ENCODE measurements at places on chromosomes 12 and 14.
A peak's percentile ranks its signal among the peaks of the same experiment; 100 is the strongest.

DNA sequence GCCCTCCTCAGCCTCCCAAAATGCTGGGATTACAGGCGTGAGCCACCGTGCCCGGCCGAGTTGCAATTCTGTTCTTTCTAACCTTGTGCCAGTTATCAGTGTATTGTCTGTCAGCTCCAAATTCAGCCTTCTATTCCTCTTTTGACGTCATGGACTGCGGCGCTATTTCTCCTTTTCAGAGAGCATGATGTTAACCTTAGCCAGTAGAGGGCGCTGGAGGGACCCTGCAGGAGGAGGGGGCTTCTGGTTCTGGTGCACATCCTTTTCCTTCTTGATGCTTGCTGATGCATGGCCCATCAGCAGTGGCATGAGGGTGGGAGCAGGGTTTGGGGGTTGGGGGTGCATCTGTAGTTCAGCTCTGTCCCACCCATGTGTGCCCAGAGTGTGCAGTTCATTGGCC is 179.3 kb upstream of the RMST start:
- no peak for DNase-seq

GRCh38 chr12:49730568-49731101 is 10.7 kb upstream of the TMBIM6 start:
- DNase-seq, result no peak

DNA sequence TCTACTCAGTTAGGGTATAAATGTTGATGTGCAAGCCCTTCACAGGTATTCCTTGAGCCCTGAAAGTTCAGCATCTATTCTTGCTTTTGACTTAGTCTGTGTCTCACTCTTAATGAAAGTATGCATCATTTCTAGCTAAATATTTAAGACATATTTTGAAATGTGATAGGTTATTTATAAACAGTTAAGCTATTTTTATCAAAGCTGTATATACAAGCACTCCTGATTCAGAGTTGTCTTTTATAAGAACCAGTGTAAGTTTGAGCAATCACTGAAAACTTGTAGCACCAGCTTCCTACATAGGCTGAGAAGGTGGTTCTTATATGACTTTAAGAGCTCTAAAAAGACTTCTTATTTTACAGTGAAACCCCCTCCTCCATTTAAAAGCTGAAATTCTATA is 98.6 kb downstream of the MYF5 start:
- no peak for DNase-seq

DNA sequence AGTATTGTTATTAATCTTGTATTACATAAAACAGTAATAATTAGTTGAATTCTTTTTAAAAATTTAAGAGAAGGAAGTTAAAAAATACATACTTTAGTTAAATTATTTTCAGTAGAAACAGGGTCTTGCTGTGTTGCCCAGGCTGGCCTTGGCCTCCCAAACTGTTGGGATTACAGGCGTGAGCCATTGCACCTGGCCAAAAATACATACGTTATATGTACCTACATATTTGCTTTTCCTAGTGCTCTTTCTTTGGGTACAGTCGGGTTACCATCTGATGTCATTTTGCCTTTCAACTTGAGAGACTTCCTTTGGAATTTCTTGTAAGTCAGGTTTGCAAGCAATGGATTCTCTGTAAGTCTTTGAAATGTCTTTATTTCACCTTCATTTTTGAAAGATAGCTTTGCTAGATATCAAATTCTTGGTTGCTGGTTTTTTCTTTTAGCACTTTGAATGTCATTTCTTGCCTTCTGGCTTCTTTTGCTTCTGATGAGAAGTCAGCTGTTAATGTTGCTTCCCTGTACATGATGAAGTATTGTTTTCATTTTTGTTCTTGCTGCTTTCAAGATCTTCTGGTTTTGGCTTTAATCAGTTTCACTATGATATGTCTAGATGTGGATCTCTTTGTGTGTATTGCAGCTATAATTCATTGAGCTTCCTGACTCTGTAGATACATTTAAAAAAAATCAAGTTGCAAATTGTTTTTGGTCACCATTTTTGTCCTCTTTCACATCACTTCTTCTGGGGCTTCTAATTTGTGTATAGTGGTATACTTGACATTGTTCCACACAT is 84.4 kb downstream of the SPATS2 start:
- DNase-seq, result no peak

DNA sequence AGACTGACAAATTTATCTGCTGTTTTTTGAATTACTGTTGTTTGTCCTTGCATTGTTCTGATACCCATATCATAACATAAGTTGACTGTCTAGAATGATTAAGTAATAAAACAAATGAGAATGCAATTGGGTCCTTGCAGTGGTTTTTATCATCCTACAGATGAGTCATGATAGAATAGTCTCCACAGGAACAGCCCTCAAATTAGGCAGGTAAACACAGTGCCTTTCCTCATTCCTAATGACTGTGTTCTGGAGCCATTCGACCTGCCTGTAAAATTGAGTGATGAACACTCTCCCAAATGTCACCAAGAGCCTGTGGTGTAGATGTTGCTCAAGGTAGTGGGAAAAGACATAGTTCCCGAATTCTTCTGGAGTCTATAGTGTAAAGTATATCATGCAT is 12.3 kb downstream of the NKX2-8 start:
- no peak for DNase-seq

- DNase-seq, result no peak
Observed at GRCh38 chr14:31297701-31298344, 90.2 kb upstream of the HECTD1 start.

DNA sequence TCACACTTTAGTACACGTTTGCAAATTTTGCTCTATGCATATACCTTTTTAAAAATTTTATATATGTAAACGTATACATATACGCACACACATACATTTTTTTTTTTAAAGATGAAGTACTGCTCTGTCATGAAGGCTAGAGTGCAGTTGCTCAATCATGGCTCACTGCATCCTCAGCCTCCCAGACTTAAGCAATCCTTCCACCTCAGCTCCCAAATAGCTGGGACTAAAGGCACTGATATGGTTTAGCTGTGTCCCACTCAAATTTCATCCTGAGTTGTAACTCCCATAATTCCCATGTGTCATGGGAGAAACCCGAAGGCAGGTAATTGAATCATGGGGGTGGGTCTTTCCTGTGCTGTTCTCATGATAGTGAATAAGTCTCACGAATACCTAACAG is 220.8 kb upstream of the CAND1 start:
- peak; percentile 6 for DNase-seq

GRCh38 chr14:38171197-38171596 is 36.5 kb upstream of the SSTR1 start:
- DNase-seq, result peak; percentile 36

GRCh38 chr14:34340025-34340625 is 121.9 kb downstream of the SPTSSA start:
- DNase-seq, result no peak

GRCh38 chr14:102222009-102222575 is 82.4 kb downstream of the WDR20 start:
- DNase-seq, result no peak

DNA sequence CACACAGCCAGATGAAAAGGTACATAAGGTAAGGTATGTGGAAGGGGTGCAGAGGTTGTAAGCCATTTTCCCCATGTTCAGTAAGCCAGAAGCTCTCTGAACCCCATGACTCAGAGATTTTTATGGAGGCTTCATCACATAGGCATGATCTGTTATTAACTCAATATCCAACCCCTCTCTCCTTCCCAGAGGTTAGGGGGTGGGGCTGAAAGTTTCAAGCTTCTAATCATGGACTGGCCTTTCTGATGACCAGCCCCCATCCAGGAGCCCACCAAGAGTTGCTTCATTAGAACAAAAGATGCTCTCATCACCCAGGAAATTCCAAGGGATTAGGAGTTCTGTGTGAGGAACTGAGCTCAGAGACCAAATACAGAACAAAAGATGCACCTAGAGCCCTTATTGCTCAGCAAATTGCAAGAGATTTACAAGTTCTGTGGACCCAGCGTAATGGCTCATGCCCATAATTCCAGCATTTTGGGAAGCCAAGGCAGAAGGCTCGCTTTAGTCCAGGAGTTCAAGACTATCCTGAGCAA is 103.2 kb upstream of the DAAM1 start:
- peak; percentile 29 for DNase-seq

- DNase-seq, result peak; percentile 18
Observed at GRCh38 chr12:85448548-85449139, 168.6 kb downstream of the ALX1 start.

GRCh38 chr12:93091886-93092648 is 163.0 kb upstream of the EEA1 start:
- DNase-seq, result no peak

DNA sequence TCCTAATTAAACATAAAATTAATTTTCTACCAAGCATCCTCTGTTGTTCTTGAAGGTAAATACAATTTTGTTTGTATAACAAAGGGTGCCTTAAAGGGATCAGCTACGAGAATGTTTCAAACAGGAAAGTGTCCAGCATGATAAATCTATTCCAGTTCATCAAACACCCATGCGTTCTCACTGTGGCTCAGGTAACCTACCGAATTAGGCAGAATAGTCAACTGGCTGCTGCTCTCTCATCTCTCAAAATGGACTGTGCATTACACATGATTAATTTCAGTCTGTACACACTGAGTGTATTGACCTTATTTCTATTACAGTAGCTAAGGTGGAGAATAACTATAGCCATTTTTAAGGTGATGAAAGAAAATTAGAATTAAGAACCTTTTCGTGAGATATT is 127.5 kb upstream of the RMST start:
- DNase-seq, result no peak

DNA sequence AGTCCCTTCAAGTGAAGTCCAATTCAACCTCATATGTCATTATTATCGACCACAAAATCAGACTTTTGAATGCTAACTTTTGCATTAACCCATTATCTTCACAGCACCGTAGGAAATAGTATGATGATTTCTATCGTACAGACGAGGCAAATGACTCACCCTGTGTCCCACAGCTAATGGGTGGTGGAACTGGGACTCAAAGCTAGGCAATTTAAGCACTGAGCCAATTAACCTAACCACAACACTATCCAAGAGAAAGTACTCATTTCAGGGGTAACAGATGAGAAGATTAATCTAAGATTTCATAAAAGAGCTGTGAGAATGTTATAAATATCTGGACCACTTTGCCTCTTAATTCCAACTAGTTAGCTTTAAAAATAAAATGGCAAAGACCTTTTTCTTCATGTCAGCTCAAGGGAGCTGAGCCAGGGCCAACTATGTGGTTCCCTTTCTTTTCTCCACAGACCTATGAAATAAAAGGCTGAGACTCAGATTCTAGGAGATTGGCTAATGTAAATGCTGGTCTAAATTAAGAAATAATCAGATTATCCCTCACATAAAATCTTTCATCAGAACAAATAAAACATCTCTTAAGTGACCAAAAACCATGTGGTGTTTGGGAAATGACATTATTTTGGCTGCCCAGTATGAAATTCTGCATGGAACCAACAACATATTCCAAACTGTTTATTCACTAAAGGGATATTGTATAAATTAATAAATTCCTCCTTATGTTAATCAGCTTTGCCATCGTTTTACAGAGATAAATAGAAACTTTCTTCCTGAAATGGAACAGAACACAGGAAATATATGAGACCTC is 4.9 kb downstream of the PTGER2 start:
- no peak for DNase-seq

DNA sequence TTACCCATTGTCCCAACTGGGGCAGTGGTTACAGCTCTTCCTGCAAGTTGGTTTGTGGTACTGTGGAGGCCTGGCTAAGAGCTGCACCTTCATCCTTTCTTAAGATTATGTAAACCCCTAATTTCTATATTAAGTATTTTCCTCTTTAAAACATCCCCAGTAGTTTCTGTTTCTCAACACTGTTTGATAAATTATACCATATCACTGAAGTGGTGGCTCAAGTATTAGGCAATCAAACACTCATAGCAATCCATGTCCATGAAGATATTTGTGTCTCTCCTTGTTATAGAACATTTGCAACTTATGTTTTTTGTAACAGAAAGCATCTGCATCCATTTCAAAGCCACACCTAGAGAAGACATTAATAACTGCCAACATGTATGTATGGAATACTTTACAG is 31.8 kb downstream of the ATXN3 start:
- DNase-seq, result no peak

DNA sequence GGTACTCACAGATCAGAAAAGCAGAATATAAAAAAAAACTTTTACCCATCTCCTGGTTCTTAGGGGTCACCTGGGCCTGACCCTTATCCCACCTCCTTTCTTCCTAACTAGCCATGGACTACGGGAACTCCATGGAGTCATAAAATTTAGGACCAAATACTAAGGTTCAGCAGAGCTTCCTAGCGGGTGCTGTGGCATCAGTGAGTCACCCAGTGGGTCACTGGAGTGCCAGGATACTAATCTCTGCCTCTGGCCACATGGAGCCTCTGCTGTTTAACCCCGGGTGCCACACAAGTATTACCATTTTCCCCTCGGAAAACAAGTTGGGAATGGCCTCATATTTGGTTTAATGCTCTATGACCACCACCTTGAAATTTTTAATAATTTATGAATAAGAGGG is 6.9 kb downstream of the ZBTB39 start:
- DNase-seq, result no peak

- DNase-seq, result no peak
Observed at GRCh38 chr14:21350539-21350938, 33.3 kb downstream of the SUPT16H start.

GRCh38 chr14:103688441-103688840 is 26.8 kb downstream of the XRCC3 start:
- DNase-seq, result no peak

GRCh38 chr14:71403656-71404055 is 496.4 kb downstream of the PCNX1 start:
- peak; percentile 15 for DNase-seq

GRCh38 chr14:60632777-60633176 is 16.5 kb downstream of the SIX1 start:
- no peak for DNase-seq

DNA sequence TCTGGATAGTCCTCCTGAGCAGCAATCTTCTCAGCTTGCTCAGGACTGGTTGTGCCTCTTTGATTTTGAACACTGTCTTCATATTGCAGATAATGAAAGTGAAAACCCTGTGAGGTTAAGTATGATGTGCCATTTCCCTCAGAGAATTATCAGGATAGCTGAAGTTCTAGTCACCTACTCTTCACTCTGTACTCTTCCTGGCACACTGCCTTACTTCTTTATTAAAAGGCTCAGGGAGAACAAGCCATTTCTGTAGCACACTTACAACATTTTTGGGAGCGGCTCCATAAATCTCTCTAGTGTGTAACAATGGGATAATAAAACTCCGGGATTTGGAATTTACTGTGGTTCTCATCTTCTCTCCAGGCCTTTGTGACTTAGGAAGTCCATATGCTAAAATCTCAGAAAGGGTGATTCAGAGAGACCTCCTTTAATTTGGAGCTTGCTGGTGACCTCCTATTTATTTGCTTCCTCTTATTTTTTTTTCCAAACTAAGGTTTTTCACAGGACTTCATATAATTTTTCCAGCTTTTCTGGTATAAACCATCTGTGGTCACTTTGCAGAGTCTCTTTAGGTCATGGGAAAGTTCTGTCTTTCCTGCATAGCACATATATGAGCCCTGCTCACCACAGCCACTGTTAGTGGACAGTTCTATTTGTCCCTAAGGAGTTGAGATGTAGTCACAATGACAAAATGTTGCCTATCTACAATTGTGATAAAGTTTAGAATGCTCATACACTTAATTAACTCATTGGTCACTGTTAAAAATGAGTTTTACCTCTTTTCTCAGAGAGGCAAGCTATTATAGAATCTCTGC is 53.5 kb upstream of the LDHB start:
- peak; percentile 56 for DNase-seq

Data from fibroblast of skin of right quadriceps (primary cell).